ENCODE measurements at places on chromosomes 13 and 19. TPM values are rescaled to one million over a fixed set of nuclear protein-coding genes. Genes with fewer than 3 reads are reported as not detected.

The ZNF585A gene
- 4.2 TPM for total RNA-seq

The FAM174C gene
- 18.3 TPM for total RNA-seq

The TMEM255B gene
- total RNA-seq: 27.5 TPM

The LRRC63 gene
- total RNA-seq: 0.13 TPM

The EHD2 gene
- 130 TPM for total RNA-seq
